NCI-H446 (cell line): ENCODE measurements at places on chromosomes 2 and 18.

DNA sequence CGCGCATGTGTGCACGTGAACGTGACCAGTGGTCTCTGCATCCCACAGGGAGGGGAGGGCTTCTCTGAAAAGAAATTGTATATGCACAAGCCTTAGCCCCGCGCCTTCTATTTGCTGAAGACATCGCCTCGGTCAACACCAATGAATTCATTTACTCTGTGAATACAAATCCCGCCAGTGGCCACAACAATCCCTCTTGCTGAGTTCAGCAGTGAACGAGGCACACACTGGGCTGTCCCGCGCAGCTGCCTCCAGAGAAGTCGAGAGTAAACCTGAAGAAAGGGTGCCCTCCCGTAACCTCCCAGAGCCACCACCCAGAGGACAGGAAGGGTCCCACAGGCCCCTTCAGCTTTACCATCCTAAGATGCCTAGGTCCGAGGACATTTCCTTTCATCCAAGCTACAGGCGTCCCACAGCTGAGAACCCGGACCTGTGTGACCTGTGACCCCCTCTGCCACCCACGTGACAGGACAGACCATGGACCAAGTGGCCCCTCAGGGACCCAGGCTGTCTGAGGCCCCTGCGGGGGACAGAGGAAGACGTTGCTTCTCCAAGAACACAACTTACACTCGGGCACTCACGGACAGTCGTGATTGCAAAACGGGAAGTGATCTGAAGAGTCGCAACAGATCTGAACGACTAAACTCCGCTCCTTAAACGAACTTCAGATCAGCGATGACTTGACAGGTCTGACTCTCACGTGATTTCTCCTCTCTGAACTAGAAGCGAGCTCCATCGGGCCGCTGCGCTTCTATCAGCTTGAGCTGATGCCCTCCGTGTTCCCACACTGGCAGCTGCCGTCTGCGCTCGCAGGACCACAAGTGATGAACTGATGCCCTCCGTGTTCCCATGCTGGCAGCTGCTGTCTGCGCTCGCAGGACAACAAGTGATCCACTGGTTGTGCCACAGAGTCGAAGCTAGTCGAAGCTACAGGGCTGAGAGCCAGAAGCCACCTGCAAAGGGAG, 92.7 kb downstream of the ZNF516 start:
- DNase-seq: no peak

- no peak for DNase-seq
These were observed 19.2 kb downstream of the E2F6 start for GRCh38 chr2:11446733-11447248.

DNA sequence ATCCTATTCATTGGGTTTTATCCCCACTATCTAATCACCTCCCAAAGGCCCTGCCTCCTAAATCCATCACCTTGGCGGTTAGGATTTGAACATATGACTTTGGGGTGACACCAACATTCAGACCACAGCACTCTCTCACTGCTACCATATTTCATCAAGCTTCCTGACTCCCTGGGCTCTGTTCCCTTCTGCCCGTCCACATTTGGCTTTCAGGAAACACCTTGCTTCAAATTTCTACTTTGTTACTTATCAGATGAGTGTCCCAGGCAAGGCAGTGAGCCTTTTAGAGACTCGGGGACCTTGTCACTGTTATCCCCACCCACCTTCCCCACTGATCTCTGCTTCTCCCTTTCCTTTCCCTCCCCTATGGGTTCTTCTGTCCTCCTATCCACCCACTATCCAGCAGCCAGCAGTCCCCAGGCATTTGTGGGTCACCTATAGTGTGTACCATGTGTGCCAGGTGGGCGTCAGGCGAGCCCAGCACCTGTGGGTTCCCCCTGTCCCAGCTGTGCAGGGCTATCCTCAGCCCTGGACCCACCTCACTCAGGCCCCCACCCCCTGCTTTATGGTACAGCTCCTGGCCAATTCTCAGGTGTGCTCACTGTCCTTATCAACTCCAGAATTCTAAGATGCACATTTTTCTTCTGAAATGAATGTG, 230.9 kb downstream of the LOXHD1 start:
- no peak for DNase-seq

GRCh38 chr2:150482111-150482510, 5.4 kb downstream of the RND3 start:
- DNase-seq: no peak

- no peak for DNase-seq
These were observed 528.9 kb downstream of the RIT2 start for GRCh38 chr18:42586601-42587000.

DNA sequence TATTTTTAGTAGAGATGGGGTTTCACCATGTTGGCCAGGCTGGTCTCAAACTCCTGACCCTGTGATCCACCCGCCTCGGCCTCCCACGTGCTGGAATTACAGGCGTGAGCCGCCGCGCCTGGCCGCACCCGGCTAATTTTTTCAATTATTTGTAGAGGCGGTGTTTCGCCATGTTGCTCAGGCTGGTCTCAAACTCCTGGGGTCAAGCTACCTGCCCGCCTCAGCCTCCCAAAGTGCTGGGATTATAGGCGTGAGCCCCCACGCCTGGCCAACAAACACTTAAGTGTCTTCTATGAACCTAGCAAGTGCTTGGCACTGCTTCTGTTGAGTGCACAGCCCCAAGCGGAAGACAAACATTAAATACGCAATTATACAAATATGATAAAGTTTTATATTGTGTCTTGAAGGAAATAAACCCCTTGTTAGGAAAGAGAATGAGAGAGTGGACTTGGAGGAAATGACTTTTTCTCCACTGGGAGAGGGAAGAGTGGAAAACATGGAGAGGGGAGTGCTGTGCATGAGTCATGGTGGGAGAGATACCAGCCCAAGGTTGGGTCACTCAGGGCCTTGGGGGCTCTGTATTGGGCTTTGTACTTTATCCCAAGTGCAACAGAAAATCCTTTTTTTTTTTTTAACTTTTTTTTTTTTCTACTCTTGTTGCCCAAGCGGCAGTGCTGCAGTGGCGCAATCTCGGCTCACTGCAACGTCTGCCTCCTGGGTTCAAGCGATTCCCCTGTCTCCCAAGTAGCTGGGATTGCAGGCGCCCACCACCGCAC, 41.4 kb upstream of the ACTR2 start:
- no peak for DNase-seq

- DNase-seq: no peak
These were observed 357.1 kb downstream of the EN1 start for GRCh38 chr2:118490330-118490729.

- no peak for DNase-seq
These were observed 26.5 kb upstream of the MCFD2 start for GRCh38 chr2:46942143-46942526.

GRCh38 chr18:35283923-35284794, 5.9 kb downstream of the ZSCAN30 start:
- no peak for DNase-seq

DNA sequence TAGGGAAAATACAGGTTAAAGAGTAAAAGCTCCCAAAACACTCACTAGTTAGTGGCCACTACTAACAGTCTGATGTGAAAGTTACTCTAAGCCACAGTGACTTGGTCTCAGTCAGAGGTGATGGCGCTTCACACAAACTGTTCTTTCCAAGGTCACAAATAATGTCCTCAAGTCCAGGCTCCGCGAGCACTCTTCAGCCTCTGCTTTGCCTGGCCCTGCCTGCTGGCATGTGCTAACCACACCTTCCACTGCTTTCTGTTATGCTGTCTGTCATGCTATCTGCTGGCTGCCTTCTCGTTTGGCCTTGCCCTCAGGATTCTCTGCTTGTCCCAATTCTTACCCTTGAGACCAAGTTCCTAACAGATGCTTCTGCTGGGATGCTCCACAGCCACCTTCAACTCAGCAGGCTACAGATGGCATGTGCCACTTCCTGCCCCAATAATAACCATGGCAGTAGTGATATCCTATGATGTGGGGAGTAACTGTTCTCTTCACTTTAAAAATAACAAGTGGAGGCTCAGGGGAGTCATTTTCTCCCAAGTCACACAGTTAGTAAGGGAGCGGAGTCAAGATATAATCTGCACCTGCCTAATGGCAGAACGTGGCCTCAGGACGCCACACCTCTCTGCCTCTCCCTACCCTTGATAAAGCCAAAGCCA, 75.7 kb downstream of the ZAP70 start:
- no peak for DNase-seq

GRCh38 chr2:109275120-109276012, 146.4 kb downstream of the SH3RF3 start:
- no peak for DNase-seq

- DNase-seq: no peak
These were observed 48.1 kb downstream of the WDR33 start for GRCh38 chr2:127762846-127763245.

DNA sequence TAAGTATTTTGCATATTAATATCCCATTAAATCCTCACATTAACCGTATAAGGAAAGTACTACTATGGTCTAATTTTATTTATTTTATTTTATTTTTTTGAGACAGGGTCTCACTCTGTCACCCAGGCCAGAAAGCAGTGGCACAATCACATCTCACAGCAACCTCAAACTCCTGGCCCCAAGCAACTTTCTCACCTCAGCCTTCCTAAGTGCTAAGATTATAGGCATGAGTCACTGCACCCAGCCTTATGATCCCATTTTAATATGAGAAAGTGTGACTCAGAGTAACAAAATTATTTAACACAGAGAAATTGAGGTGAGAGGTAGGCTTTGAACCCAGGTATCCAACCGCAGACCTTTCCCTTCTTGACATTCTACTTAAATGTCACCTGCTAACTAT, 330.0 kb upstream of the POU3F3 start:
- no peak for DNase-seq

GRCh38 chr18:13390196-13390595, 171.6 kb downstream of the LDLRAD4 start:
- no peak for DNase-seq

DNA sequence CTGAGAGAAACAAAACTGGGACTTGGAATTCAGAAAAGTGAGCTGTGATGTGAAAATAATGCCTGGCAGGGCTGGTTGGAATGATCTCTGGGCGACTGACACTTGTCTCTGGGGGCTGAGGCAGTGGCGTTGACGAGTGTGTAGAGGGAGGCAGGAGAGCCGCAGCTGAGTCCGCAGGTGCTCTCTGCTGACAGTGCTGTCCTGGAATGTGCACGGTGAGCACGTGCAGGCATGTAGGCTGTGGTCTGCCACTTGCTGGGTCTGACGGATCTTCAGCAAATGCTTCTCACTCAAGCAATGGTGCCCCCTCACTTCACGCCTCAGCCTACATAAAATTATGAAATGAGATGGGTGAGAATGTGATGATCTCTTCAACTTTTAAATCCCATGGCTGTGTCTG, 38.5 kb upstream of the ATP9B start:
- no peak for DNase-seq

GRCh38 chr2:114727012-114727411, 284.6 kb downstream of the DPP10 start:
- DNase-seq: no peak

- no peak for DNase-seq
These were observed 73.2 kb upstream of the NCKAP5 start for GRCh38 chr2:133641497-133641896.

DNA sequence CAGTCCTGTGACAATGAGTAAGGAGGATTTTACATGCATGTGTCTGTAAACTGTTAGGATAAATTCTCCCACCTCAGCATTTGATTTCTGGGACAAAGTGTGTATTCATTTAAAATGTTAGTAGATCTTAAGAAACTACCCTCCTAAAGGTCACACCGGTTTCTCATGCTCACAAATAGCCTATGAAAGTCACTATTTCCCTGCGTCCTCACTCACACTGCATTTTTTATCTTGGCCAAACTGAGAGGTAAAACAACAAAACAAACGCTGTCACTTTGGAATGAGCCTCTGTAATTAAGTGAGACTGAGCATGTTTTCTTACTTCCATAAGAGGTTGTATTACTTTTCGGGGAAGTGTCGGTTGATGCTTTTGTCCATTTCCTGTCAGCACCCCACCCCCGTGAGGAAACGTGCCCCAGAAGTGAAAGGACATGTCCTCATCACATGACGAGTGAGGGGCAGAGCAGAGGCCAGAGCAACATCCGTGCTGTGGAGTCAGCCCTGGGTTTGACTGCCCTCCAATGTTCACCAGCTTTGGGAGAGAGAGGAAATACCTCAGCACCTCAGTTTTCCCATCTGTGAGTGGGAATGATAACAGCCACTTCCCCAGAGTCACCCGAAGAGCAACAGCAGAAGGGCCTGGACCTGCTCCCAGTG, 3.1 kb downstream of the GYPC start:
- no peak for DNase-seq

GRCh38 chr2:166179201-166179600, 51.4 kb upstream of the SCN1A start:
- DNase-seq: no peak

DNA sequence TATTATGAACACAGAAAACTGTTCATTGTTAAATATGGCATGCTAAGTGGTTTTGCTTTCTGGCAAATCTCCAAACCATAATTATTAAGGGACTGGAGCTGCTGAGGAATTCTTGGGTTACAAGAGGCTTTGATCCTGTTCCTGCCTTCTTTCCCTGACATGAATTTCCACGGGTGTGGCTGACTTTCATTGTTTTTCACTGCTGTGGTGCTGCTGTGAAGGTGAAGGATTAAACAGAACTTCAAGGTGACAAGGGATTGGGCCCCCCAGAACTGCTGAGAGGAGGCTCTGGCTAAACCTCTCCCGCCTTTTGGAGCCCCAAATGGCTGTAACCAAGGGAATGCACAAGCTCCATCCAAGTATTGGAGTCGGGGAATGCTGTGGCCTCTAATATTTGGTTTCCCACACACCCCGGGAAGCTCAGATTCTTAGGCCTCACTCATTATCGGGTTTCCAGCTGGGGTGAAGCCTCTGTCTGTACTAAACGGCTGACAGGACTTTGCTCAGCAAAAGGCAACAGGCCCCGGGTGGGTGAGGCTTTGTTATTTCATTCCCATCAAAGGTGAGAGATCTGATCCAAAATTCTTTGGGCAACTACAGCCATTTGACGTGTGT, 29.0 kb upstream of the ZFP36L2 start:
- DNase-seq: no peak

- no peak for DNase-seq
These were observed 34.2 kb downstream of the TRAPPC12 start for GRCh38 chr2:3413697-3414096.

- DNase-seq: no peak
These were observed 40.6 kb upstream of the PGAP1 start for GRCh38 chr2:196967116-196967515.
